Stimulated activated CD4-positive, alpha-beta T cell treated with anti-CD3 and anti-CD28 coated beads, Interleukin-15, amount 100 ng/mL, for 1 hour (primary cell): ENCODE measurements at places on chromosomes 5 and 9.

DNA sequence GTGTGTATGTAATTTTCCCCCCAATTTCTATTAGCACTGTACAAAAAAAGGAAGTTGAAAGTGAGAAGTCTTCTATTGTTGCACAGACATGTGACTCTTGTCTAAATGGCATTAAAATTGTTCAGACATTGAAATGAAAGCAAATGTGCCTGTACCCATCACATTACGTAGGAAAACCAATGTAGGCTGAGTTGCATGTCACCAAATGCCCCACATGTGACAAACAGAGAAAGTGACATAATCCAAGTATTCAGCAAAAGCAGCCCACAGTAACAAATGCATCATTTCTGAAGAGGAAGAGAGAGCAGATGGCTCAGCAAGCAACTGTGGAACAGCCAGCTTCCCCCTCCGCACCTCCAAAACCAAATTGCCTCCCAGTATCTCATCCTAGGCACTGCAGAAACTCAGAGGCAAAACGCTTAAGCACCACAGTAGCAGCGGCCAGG lies 161.5 kb upstream of the NR4A3 start:
- no peak for DNase-seq

DNA sequence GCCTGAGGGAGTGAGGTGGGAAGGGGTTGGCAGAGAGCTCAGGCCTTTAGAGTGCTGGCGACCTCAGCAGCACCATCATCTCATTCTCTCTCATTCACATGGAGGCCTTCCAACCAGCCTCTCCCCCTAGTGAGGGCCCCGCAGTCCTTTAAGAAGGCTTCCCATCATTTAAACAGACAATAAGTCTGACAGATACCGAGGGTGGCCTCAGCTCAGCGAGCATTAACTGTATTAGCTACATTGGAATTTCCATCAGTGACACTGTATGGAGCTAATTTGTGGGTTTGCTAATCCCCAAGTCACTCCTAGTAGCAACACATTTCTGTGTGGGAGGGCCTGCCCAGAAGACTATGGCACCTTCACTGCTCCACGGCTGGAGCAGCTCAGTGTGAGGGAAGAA lies 75.8 kb downstream of the INSYN2B start:
- no peak for DNase-seq

GRCh38 chr9:38422555-38423260 lies 1.5 kb downstream of the IGFBPL1 start:
- DNase-seq, result no peak

- no peak for DNase-seq
Observed at GRCh38 chr5:32018476-32019436, 155.4 kb downstream of the GOLPH3 start.

GRCh38 chr9:130173666-130173983 lies 1.4 kb downstream of the NCS1 start:
- no peak for DNase-seq

DNA sequence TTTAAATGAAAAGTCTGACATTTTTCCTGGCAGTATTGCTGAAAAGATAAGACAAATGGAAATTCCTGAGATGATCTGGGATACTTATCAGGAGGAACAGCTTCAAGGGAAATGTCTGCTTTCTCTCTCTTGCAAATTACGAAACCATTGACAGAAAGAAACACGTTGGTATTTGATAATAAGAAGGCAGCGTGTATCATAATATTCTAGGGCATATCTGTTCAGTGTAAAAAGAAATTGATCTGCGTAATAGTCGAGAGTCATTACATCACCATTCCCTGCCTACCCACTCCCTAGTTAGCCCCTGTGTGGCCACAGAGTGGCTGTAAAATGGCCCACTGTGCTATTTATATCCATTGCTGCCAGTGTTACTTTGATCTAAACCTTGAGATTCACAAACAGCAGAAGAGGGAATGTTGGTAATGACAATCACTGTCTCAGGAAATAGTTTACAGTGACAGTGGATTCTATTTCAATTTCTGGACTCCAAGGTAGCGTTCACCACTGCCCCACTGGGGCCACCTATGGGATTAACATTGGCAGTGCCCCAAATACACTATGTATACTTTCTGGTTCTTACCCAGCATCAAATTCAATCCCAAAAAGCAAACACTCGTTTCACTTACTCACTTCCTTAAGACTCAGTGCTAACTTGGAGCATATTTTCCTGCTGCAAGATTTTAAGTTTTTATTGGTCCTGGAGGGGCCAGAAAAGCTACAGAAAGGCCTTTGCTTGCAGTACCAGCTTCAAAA lies 133.4 kb upstream of the GAS1 start:
- DNase-seq, result no peak

DNA sequence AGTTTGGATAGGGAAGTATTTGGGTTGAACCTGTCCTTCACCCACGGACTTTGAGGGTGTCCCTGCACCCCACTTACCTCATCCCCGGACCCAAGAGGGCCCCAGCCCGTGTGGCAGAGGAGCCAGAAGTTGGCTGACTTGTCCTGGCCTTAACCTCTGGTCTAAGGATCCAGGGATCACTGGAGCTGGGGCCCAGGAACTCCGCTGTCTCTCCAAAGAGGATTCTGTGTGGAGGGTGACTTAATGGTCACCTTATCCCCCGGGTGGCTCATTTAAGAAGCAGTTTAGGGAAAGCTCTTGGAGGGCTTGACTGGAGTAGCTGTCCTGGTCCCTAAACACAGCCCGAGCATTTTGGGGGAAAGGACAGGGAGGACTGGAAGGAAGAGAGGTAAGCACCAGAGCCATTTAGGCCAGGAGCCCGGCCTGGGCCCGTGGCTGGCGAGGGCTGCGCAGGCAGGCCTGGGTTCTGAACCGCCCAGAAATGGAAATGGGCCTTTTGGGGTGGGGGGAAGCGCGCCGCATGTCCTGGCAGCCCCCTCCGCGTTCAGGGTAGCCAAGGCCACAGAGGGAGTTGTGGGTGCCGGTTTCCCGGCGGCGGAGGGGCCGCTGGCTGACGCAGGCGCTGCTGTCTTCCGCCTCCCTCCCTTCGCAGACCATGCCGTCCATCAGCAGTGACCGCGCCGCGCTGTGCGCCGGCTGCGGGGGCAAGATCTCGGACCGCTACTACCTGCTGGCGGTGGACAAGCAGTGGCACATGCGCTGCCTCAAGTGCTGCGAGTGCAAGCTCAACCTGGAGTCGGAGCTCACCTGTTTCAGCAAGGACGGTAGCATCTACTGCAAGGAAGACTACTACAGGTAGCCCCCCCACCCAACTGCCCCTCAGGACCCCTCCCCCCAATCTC lies 2.0 kb downstream of the LHX2 start:
- no peak for DNase-seq

GRCh38 chr5:39214912-39215709 lies 4.3 kb downstream of the FYB1 start:
- DNase-seq, result no peak

GRCh38 chr9:14153310-14153720 lies 160.6 kb downstream of the NFIB start:
- no peak for DNase-seq

DNA sequence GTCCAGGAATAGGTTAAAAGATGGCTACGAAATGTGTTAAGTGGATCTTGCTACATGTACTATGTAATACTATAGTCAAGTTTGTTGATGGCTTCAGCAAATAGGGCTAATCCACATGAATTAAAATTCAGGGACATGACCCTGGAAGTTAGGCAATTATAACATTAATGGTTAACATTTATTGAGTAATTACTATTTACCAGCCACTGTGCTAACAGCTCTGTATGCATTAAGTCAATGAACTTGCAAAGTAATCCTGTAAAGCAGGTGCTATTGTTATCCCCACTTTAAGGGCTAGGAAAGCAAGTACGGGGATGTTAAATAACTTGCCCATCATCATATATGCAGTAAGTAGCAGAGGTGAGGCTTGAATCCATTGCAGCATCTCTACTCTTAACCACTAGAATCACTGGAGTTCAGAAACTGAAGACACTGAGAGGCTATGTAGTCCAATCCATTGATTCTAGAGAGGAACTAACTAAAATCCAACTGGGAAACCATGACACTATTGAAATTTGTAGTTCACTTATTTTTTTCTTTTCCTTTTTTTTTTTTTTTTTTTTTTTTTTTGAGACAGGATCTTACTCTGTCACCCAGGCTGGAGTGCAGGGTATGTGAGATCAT lies 77.5 kb upstream of the SPINK5 start:
- DNase-seq, result no peak

DNA sequence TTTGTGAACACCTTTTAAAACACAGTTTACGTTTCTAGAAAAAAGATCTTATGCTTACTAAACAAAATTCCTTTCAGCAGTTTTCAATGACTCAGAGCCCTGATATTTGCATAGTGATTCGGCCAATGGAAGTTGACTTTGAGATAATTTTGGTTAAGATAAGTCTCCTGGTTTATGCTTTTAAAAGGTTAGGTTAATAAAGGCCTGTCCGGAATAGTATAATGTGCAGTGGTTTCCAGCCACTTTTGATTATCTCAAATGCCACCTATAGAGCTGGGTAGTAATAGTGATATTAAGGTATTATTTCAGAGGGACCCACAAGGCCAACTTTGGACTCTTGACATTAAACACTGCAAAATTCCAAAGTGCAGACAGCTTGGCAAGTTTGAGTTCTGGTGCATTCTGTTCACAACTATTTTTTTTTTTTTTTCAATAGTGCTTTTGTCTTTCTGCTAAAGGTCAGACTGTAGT lies 86.1 kb downstream of the F2RL2 start:
- DNase-seq, result no peak

GRCh38 chr9:133355881-133356357 lies 368 bp downstream of the SURF1 start:
- no peak for DNase-seq

DNA sequence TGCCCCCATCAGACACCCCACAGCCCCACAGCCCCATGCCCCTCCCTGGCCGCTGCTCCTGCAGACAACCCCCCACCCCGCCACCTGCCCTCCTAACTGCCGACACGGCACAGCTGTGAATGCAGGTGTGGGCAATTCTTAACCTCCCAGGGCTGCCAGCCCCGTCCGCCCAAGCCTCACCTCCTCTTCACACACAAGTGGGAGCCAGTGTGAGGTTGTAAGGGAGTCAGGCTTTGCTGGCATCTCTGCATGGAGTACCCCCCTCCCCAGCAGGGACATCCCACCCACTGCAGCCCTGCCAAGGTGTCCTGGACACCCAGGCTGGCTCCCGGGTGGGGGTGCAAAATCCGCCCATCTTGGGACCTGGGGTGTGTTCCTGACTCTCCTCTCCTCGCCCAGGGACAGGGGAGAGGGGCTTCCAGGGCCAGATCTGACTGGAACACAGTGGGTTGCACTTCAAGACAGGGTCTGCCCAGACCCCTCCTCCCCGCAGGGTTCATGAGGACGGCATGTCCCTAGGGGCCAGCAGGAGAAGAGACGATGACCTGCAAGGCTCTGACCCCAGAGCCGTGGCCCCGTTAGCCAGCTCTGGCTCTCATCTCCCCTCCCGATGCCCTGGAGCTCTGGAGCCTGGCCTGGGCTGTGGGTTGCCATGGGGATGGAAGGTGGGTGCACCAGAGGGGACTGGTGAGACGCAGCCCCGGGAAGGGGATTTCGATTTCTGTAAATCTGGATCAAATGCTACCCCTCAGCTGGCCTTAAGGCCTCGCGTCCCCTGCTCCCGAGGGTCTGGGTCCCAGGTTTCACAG lies 34.4 kb downstream of the SARDH start:
- no peak for DNase-seq

- DNase-seq, result no peak
Observed at GRCh38 chr9:126275386-126276001, 51.1 kb upstream of the MVB12B start.

GRCh38 chr9:95048225-95049087 lies 269.1 kb downstream of the FANCC start:
- peak; percentile 45 for DNase-seq

GRCh38 chr5:109936996-109937395 lies 247.3 kb downstream of the MAN2A1 start:
- no peak for DNase-seq

- no peak for DNase-seq
Observed at GRCh38 chr5:7415587-7416535, 19.9 kb downstream of the ADCY2 start.

GRCh38 chr5:8491254-8491653 lies 622.3 kb downstream of the MTRR start:
- no peak for DNase-seq

DNA sequence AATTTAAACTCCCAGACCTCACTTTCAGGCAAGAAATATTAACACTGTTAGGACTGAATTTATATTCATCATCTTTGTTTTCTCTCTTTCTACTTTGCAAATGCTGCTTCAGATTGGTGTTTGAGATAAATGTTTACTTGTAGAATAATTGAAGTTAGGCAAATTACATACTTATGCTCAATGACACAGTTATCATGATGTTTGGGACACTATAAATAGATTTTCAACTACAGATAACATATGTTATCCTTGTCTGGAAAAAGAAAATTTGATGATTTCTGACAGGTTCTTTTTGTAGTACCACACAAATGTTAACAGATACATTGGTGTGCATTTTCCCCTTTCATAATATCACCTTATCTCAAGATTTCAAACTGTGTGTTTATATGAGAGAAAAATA lies 7.9 kb downstream of the PRR16 start:
- no peak for DNase-seq

DNA sequence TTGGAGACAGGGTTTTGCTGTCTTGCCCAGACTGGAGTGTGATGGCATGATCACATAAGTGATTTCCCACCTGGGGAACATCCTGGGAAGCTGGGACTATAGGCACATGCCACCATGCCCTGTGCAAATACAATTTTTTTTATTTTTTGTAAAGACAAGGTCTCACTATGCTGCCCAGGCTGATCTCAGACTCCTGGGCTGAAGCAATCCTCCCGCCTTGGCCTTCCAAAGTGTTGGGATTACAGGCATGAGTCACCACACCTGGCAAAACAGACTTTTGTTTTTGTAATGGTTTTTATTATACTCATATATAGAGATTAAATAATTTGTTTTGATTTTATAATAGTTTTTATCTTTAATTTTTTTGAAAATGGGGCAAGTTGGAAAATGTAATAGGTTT lies 14.7 kb downstream of the DNAJC25 start:
- DNase-seq, result no peak

- DNase-seq, result no peak
Observed at GRCh38 chr5:160445132-160445531, 23.5 kb downstream of the PTTG1 start.

DNA sequence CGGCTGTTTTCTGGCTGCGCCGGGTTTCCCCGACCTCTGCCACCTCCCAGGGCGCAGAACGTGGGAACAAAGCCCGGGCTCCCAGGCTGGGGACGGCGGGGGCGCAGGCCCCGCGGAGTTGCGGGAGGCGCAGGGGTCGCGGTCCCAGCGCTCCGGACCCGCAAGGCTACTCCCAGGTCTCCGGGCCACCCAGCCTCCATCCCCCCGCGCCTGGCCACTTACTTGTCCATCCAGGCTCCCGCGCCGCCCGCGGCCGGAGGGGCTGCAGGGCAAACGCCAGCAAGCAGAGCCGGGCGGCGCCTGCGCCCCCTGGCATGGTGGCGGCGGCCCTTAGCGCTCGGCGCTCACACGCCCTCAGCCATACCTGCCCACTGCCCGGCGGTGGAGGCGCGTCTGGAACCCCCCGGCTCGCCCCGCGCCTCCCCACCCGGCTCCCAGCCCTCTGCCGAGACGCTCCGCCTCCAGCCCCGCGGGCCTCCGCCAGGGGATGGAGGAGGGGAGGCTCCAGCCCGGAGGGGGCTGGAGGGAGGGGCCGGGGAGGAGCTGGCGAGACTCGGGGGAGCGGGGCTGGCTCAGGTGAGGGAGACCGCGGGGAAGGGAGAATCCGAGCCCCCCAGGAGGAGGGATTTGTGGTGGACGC lies at the start of gene ADAM19:
ADAM19 (minus strand) TSS at position 395 of the 640 bp plus-strand sequence; CDS start at position 316, 79 bp downstream.
- DNase-seq, result peak; percentile 46

- DNase-seq, result no peak
Observed at GRCh38 chr5:178323541-178323865, 90.9 kb upstream of the PHYKPL start.

GRCh38 chr5:33260098-33260497 lies 180.7 kb upstream of the TARS1 start:
- no peak for DNase-seq

GRCh38 chr5:110414360-110414759 lies 312.1 kb downstream of the TMEM232 start:
- no peak for DNase-seq
